K562 (cell line): ENCODE measurements at places on chromosomes 12 and 14. TPM values are rescaled to one million over a fixed set of nuclear protein-coding genes. Genes with fewer than 3 reads are reported as not detected.

Gene CMA1
- polyA plus RNA-seq: not detected in 2 replicates

Gene KRT74
- not detected in 2 replicates for polyA plus RNA-seq

DNA sequence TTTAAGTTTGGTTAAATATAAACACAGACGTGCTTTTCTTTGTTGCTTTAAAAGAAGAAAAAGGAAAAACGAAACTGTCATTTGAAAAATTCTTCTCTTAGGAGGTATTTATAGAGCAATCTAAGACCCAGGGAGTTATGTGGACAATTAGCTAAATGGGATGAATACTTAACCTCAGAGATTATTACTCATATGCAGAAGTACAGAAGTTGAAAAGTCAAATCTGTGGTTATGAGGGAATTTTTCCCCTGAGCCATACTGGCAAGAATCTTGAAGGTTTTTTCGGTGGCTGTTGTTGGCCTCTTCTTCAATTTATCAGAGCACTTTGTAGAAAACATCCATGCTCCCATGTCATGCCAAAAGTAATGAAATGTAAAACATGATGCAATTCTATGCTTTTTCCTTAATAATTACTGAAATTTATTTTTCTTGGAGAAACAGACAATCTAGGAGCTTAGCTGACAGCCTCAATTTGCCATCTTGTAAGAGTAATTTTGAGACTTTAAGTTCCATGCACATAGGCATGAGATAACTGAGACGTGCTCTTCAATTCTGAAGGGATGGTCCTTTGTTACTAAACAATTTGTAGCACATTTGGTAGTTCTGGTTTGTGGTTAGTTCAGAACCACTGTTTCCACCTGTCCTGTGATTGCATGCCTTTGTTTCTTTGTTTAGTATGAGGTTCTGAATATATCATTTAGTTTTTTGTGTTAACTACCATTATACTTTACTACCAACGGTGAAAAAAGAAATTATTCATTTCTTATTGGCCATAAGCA is 126.6 kb downstream of the BCAT1 start:
- DNase-seq: no peak

GRCh38 chr14:24279301-24280186 is 8.1 kb upstream of the RABGGTA start:
- no peak for DNase-seq

DNA sequence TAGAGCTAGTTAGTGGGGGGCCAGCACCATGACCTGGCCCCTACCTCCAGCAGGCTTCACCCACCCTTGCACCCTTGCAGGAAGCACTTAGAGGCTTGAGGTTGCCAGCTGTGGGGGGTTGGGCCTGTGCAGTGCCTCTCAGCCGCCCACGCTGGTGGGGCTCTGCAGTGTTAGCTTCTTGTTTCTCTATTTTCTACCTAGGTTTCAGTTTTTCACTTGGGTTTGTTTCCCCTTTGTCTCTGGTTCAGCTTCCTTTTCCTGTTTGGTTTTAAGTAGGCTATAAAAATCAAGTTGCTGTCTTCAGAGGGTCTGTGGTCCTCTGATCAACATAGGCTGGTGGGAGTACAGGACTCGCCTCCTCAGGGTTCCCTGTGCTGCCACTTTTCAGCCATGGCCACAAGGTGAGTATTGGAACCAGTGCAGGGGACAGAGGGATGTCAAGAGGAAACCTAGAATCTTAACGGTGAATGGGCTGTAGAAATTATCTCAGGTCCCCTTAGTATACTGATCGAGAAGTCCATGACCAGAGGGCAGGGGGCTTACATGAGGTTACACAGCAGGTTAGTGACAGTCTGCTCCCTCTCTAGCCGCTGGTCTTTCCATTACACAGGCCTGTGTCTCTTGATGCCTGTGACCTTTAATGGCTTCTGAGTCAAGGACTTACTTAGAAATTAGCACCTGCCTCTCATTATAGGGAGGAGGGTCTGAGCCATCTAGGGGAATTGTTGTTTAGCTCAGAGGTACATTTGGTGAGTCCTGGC is at the start of gene EVL:
EVL (plus strand) TSS at position 312 of the 761 bp plus-strand sequence; CDS start at position 391, 79 bp downstream.
- no peak for DNase-seq

DNA sequence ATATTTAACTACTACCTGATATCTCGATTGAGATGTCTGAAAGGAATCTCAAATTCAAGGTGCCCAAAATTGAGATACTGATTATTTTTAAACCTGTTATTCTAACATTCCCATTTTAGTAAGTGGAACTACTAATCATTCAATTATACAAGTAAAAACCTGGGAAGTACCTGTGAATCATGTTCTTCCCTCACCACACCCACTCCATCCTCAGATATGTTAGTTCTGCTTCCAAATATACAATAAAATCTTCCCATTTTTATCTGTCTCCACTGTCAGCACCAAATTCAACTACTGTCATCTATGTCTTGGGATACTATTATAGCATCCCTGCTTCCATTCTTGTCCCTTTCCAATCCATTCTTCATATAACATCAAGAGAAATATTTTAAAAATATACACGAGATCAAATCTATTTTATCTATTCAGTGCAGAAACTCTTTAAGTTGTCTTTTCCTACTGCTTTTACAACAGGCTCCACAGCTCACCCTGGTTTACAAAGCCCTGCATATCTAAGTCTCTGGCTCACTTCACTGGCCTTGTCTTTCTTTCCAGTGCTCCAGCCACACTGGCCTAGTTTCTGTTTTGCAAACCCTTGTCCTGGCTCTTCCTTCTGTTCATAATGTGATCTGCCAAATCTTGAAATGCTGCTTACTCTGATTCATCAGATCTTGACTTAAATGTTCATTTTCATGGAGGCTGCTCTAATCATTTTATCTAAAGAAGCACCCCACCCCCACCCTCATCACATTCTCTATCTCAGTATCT is 122.3 kb downstream of the PTPRR start:
- no peak for DNase-seq

DNA sequence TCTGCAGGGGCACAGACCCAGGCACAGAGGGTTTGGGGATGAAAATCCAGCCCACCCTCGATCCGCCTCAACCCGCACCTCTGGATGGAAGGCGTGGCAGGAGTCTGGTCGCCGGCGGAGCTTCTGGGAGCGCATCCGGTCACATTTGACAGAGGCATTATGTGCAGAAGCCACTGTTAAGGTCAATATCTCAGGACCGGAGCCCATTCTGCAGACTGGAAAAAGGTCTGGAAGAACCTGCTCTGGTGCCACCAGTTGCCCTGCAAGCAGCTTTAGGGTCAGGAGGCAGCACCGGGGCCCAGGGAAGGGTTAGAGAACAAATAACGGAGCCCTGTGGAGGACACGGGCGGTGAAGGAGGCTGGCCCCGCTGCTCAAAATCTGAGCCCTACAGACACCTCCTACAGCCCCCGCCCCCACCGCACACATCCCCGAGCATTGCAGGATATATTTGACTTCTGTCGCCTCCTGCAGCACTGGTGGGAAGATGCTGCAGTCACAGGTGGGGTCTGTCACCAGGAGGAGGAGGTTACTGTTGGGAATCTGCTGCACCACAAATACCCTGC is 25.1 kb upstream of the LRTM2 start:
- no peak for DNase-seq
